SK-MEL-5 (cell line): ENCODE measurements at places on chromosomes 1 and 21. TPM values are rescaled to one million over a fixed set of nuclear protein-coding genes. Genes with fewer than 3 reads are reported as not detected.

The KRTAP6-1 gene
- total RNA-seq: not detected in 2 replicates

The OR6K3 gene
- not detected in 2 replicates for total RNA-seq

The ELF3 gene
- total RNA-seq: 0.13 TPM in 1 of 2 replicates, not detected in the other

The CYP4A22 gene
- total RNA-seq: not detected in 2 replicates

The SH3BGR gene
- total RNA-seq: 1.1 and 4.1 TPM in 2 replicates

The CD5L gene
- total RNA-seq: 0.61 and 1.3 TPM in 2 replicates

The TTC4 gene
- 24.1 and 31.1 TPM in 2 replicates for total RNA-seq

The SLC45A3 gene
- total RNA-seq: 5.5 and 5.8 TPM in 2 replicates

DNA sequence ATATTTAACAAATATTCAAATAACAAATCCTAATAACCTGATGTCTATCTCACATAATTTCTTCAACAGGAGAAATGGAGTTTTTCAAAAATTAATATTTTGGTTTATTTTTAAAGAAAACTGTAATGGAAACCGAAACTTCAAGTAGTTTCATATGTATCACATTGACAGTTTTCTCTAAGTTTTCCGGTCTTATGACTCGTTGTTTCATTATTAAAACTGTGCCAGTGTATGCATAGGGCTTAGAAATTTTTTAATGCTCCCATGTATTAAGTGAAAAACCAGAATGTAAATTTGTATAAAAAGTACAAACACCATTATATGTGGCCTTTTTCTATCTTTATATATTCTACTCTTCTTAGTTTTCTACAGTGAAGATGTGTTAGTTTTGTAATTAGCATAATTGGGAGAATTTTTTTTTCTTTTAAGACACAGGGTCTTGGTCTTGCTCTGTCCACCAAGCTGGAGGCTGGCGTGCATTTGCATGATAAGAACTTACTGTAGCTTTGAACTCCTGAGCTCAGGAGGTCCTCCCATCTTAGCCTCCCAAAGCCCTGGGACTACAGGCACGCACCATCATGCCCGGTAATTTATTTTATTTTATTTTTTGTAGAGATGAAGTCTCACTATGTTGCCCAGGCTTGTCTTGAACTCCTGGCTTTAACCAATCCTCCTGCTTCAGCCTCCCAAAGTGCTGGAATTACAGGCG is 43.9 kb upstream of the SAMSN1 start:
- no peak for DNase-seq

DNA sequence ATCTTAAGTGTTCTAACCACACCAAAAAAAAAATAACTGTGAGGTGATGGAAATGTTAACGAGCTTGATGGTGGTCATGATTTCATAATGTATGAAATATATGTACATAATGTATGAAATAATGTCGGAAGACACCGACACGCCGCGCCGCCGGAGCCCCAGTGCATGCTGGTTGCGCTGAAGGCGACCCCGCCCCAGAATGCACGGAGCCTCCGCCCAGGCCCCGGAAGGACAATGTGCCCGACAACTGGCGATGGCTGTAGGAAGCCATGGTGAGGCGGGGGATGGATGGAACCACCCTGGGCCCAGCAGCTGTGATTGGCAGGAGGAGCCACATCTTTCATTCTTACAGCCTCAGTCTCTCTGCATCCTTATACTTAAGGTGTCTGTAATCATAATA is 7.4 kb downstream of the OR2T10 start:
- no peak for DNase-seq

DNA sequence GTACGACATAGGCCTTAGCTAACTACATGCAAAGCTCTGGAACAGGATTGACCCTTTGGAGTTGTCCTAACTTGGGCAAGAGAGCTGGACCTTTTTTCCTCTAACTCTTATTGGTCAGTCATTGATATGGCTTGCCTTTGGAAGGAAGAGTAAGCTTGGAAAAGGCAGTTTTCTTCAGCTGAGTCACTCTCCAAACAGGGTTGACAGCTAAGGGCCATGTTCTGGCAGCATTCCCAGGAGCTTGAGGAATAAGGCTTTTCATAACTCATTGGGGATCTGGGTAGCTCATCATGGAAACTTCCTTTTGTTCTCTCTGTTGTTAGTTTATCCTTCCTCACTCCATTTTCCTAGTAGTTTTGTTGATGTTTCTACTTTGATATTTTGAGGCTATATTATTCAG is 14.5 kb upstream of the ERRFI1 start:
- DNase-seq: peak; percentile 63

DNA sequence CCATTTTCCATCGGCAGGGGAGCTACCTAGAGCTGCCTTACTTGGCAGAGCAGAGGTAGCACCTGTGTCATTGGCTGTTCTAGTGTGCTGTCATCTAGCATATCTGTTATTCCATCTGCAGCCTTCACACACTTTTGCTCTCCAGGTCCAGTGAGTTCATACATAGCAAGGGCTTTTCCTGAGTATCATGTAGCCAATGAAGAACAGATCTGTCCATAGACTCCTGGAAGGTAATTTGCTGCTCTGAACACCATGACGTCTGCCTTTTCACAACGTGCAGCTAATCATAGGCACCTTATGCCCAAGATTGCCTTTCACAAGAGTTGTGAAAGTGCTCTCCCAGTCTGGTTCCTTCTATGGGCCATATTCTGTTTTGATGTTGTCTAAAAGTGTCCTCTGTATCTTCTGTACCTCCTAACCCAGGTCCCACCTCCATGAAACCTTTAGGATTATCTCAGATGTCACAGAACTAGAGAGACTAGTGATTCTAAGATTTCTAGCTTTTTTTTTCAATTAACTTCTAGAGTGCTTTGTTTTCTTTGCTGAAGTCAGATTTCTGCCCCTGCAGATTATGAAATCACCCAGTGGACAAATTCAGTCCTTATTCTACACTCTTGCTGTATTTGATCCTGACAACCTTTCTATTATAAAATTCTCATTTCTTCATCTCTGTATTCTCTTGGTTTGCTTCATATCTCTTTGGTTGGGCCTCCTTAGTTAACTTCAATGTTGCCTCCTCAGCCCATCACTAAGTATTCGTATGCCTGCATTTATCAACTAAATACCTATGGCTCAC is 134.8 kb downstream of the PBX1 start:
- DNase-seq: no peak

GRCh38 chr21:14753466-14754258 is 207.5 kb upstream of the SAMSN1 start:
- DNase-seq: no peak

DNA sequence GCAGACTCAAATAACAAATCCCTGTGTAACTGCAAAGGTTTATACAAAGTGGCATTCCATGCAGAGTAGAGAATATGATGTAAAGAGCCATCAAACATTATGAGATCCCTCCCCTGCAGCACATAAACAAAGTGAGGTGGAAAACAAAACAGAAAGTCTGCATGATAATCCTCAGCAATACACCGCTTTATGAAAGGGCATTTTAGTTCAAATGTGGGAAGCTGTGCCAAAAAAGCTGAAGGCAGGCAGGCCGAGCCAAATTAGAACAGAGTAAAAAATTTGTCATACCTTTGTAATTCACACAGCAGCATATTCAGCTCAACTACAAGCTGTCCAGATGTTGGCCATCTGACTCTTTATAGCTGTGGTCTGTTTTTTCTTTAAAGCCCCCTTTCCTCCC is 113.5 kb downstream of the LHX9 start:
- no peak for DNase-seq

DNA sequence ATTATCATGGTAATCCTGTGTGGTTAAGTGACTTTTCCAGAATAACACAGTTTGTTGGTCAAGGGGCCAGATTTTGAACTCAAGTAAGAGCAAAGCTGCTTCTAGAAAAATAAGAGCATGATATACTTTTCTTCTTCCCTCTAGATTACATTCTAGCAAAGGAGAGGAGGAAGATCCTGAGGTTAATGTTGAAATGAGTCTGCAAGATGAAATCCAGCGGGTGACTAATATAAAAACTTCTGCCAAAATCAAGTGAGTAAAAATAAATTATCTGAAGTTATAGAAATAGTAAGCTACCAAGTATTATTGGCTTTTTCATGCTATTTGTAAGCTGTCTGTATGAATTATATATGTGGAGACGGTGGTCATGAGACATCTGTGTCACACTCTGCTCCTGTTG is 12.8 kb downstream of the WDR3 start:
- DNase-seq: no peak

DNA sequence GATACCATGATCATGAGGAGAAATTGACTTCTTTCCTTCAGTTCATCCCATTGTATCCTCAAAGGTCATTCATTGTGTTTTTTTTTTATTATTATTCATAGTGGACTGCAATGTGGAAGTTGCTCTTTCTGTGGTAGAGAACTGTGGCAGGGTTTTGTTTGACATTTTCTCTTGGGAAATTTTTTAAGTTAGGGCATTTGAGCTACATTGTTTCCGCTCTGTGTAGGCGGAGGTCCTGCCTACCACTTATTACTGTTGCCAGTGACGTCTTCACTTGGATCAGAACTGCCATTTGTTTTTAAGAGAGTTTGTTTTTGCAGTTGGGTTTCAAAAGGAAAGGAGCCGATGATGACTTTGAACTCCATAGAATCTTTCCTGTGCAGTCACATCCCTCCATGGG is 287.4 kb upstream of the FMN2 start:
- no peak for DNase-seq

DNA sequence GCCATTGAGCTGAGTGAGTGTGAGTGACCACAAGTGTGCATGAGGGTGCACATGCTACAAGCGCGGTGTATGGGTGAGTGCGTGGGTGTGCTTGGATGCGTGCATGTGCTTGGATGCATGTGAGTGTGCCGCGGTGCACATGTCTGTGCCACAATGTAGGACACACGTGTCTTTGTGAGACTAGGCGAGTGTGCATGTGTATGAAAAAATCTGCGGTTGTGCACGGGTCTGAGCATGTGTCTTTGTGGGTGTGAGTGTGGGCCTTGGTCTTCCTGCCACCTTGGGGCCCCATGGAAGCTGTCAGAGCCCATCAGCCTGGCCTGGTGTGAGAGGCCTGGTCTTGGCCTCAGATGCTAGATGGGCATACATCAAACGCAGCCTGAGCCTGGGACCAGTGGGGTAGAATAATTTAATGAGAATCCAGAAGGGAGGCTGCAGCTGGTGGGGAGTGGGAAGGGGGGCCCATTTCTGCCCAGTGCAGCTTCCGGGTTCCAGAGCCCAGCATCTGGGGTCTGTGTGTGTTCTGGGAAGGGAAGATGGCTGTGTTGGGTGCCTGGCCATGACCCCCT is 103.9 kb upstream of the SLC2A1 start:
- DNase-seq: no peak

- no peak for DNase-seq
These were observed 837 bp upstream of the DESI2 start for GRCh38 chr1:244651956-244652622.

GRCh38 chr1:226989085-226989920 is 49.2 kb downstream of the COQ8A start:
- no peak for DNase-seq

DNA sequence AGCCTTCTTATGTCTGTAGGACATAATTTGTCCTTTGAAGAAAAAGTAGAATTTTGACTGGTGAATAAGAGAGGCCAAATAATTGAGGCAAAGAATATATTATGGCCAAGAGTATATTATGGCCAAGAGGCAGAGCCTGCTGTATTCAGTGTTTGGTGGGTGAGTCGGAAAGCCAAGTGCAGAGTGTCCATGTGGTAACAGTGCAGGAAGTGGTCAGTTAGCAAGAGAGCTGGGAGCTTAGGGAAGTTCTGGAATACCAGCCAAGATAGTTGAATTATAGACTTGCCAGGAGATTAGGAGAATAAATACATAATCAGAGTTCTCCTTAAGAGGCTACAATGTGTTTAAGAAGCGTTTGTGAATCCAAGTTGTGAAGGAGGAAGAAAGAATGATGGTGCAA is 131.5 kb upstream of the LMO4 start:
- DNase-seq: no peak

DNA sequence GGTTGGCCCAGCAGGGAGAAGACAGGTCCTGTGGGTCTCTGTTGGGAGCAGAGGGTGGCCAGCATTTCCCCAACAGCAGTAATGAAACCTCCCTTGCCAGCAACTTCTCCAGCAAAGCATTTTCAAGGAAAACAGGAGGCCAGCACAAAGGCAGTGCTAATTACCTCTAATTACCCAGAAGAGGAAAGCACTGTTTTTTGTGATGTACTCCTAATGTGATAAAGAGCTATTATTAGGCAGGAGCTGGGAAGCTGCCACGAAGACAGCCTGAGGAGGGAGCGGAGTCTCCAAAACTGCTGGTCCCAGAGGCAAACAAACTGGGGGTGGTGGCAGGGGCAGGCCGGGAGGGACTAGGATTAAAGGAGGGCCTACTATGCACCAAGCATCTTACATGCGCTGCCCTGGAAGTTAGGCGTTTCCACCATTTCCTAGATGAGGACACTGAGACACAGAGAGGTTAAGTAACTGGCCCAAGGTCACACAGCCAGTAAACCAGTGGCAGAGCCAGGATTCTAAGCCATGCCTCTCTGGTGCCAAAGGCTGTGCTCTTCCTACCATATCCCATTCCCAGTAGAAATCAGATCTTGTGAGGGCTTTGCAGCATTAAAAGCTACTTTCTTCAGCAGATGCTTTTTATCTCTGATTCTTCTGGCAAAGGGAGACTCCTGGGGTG is 24.5 kb downstream of the HTR6 start:
- DNase-seq: no peak

- DNase-seq: no peak
These were observed 372.3 kb downstream of the TTLL7 start for GRCh38 chr1:83626603-83627002.

DNA sequence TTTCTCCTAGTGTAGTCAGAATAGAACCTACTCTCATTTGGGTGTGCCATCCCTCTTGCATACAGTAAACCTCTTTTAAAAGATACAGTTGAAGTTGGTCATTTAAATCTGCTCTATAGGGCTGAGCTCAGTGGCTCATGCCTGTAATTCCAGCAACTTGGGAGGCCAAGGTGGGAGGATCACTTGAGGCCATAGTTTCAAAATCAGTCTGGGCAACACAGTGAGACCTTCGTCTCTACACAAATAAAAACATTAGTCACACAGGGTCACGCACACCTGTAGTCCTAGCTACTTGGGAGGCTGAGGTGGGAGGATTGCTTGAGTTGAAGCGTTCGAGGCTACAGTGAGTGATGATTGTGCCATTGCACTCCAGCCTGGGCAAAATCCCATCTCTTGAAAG is 183.8 kb downstream of the LHX8 start:
- no peak for DNase-seq

DNA sequence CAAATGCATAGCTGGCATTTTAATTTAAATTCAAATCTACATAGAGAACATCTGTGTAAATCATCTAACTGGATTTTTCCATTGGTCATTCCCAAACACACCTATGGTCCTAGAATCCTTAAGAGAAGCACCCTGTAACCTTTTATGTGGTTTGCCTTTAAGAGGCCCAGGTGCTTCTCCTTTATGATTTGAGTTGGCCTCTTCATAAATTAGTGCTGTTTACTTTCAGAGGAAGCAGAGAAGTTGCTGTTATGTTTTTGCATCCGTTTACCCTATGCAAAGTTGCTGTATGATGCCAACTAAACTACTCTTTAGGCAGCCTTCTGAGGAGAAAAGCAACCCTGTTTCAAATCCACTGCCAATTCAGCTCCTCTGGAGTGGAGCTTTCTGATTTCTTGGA is 193.8 kb downstream of the HS2ST1 start:
- DNase-seq: no peak

- DNase-seq: no peak
These were observed 48.7 kb upstream of the TNR start for GRCh38 chr1:175792136-175792535.
